ENCODE measurements at places on chromosomes 4 and X. TPM values are rescaled to one million over a fixed set of nuclear protein-coding genes. Genes with fewer than 3 reads are reported as not detected.
A peak's percentile ranks its signal among the peaks of the same experiment; 100 is the strongest.

- DNase-seq: peak; percentile 38
Measured at GRCh38 chrX:16786791-16787735, 797 bp downstream of the TXLNG start.

Gene RTL3
- not detected for total RNA-seq

DNA sequence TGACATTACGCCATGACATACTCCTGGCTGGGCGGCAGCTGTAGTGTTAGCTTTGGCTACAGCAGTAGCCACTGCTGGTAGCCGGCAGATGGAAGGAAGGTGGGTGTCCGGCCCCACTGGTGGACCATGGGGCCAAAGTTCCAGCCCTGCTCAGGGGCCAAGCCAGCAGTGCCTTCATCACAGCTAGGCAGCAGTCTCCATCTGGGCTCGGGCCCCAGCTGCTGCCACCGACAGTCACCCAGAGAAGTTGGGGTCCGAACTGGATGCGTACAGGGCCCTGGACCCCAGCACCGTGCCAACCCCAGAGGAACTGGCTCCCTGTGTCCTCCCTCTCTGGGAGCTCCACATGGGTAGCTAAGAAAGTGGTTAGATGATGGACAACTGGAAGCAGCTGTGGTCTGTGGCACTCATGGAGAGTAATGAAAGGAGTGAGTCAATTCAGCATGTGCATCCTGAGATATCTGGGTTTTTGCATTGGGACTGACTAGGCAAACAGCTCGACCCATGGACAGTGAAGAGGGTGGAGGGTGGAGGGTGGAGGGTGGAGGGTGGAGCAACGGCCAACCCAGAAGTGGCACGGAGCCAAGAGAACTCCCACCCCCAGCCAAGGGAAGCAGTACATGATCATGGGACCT is 366.6 kb upstream of the GRIA3 start:
- DNase-seq: no peak

Gene TRPC5OS
- not detected for total RNA-seq

DNA sequence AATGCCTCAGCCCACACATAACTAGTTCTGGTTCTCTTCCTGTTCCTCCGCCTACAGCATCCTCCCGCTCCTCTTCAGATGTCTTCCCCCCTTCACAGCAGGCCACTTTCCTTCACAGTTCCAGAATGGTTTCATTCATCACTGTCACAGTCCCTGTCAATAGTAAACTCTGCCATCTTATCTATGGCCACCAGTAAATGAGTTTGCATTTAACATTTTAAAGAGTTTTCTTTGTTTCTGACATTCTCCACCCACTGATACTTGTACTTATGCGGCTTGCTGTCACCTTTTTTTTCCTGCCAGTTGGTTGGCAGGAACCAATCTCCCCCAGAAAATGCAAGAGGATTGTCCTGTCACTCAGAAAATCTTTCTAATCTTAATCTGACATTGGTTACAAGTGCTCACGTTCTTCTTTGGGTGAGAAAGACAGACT is 114.1 kb downstream of the GLUD2 start:
- no peak for DNase-seq

- no peak for DNase-seq
Measured at GRCh38 chrX:104166735-104167436, 633 bp downstream of the FAM199X start.

DNA sequence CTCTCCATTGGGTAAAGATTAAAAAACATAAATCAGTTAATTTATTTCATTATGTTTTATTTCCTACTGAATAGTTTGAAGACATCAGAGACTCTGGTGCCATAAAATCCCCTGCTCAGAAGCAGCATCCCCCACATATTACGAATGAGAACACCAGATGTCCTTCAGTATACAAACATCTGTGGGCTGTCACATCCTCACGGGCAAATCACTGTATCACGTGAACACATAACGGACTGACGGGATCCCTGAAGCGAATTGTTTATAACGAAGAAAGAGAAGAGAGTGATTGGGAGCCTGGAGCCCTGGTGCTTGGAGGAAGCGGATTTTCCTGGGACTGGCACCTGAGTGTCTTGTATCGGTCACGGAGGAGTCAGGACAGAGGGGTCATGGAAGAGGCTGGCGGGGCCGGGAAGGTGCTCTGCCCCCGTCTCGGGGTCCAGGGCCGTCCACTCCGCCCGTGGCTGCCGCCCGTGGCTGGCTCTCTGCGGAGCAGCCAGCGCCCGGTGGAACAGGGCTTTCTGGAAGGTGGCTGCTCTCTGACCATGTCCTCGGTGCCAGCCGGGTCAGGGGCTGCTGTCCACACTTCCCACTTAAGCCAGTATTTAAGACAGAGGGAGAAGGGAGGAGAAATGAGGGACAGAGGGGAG is 452.7 kb upstream of the FAT1 start:
- no peak for DNase-seq

Gene COX18
- total RNA-seq: 33.7 TPM

DNA sequence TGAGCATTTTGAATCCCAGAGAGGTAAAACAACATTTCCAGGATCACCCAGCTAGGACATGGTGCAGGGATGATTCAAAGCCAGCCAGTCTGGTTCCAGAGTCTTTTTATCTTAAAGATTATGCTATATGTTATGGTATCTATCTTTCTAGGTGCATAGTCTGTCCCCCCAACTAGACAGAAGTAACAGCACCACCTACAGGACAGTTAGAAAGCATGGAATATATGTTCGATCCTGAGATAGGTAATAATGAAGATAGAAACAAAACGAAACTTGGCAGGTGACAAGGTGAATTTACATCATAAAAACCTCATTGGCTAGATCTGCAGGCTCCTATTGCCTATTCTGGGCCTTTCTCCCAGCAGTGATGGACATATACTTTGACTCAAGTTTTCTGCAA is 723.2 kb downstream of the SMARCA1 start:
- DNase-seq: peak; percentile 52

Gene MTMR8
- total RNA-seq: 3.4 TPM

Gene CC2D2A
- total RNA-seq: 2.9 TPM

GRCh38 chrX:33831211-33831610 is 300.9 kb downstream of the FAM47A start:
- DNase-seq: no peak

DNA sequence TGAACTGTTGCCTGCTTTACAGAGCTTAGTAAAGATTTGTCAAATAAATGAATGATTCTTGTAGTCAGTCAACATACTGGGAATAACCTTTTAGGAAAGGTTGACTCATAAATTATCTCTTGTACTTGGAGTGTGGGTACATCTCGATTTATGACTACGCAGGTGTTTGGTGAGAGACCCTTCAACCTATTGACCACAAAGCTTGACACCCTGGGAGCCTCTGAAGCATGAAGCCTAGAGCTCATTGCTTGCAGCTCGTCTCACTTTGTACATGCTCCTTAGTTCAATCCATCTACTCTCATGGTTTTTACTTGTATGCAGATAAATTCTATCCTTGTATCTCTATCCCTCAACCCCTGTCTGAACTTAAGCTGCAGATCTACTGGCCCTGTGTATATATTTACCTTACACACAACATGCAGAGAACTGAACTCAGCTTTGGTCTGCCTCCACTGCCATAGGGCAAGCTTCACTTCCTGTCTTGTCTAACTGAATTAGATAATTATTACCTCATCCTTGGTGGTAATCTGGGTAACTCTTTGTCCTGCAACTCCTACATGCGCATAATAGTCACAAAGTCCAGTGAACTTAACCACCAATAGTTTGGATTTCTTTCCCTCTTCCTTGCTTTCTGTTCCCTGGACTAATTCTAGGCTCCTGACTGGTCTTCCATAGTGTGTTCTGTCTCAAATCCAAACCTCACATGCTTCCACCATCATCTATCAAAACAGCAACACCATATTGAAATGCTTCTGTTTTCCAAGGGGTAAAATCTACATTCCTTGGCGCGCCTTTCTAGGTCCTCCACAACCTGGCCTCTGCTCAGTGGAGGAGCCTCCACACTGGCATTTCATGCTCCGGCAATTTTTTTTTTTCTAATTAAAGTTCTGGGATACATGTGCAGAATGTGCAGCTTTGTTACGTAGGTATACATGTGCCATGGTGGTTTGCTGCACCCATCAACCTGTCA is 32.2 kb upstream of the FAT1 start:
- DNase-seq: peak; percentile 23

Gene RIBC1
- 2.6 TPM for total RNA-seq

GRCh38 chrX:16138108-16138427 is 14.7 kb downstream of the GRPR start:
- DNase-seq: peak; percentile 49

DNA sequence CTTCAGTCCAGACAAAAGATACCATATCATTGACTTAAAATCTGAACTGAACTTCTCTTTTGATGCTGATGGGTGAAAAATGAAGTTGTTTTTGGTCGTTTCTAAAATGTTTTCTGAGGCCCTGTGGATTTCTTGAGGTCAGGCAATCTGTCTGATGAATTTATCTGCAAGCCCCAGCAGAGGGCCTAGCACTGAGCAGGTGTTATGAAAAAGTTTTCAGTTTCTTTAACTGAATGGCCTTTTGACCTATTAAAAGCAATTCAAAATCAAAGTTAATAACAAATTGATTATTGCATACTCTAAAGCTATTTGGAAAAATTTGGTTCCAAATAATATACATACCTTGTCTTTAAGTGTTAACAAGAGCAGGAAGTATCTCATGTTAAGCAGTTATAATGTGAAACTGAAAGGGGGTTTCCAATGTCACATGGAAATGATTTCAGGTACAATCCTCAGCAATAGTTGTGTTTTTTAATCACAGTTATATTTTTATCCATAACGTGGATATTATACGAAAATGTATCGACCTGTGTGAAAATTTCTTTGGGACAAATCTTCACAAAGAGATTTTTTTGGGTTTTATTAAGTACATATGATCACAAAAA is 285.0 kb downstream of the SPANXN1 start:
- DNase-seq: no peak

DNA sequence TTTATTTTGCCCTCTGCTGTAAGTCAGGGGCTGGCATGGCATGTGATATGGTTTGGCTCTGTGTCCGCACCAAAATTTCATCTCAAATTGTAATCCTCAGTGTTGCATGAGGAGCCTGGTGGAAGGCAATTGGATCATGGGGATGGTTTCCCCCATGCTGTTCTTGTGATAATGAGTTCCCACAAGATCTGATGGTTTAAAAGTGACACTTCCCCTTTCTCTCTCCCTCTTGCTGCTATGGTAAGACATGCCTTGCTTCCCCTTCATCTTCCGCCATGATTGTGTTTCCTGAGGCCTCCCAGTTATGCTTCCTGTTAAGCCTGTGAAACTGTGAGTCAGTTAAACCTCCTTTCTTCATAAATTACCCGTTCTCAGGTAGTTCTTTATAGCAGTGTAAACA is 72.0 kb upstream of the MSX1 start:
- no peak for DNase-seq

- DNase-seq: no peak
Measured at GRCh38 chrX:69793260-69793935, 177.5 kb downstream of the EDA start.

Gene INTU
- total RNA-seq: 2.4 TPM

Gene PCYT1B
- not detected for total RNA-seq

- no peak for DNase-seq
Measured at GRCh38 chr4:123748806-123749205, 352.2 kb downstream of the SPRY1 start.

Gene RENBP
- total RNA-seq: 0.08 TPM

- DNase-seq: no peak
Measured at GRCh38 chr4:78296261-78296660, 239.1 kb downstream of the FRAS1 start.

Gene SPANXN1
- not detected for total RNA-seq

DNA sequence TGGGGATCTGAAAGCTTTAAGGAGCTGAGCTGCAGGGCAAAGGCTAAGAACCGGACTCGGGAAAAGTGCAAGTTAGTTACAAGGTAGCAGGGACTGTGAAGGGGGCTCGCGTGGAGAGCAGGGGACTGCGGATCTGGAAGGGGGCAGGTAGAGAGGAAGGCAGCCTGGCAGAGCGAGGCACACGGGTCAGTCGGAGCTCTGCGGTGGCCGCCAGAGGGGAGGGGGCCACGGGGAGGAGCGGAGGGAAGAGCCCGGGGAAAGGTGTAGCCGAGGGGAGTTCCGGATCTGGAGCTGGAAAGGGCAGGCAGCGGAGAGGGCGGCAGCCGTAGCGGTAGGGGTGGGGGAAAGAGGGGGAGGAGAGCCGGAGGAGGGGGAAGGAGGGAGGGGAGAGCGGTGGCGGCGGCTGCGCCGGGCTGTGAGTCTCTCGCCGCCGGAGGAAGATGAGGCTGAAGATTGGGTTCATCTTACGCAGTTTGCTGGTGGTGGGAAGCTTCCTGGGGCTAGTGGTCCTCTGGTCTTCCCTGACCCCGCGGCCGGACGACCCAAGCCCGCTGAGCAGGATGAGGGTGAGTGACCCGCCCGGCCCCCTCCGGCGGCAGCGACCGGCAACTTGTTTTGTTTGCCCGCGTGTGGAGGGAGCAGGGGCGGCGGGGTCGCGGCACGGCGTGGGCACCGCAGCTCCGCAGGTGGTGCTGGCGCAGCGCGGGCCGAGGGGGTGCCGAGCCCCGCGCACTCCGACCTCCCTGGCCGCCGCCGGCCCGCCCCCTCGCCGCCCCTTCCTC is at the start of gene GALNT7:
GALNT7 (plus strand) TSS at position 416 of the 782 bp plus-strand sequence; CDS start at position 441, 25 bp downstream.
- DNase-seq: peak; percentile 79

DNA sequence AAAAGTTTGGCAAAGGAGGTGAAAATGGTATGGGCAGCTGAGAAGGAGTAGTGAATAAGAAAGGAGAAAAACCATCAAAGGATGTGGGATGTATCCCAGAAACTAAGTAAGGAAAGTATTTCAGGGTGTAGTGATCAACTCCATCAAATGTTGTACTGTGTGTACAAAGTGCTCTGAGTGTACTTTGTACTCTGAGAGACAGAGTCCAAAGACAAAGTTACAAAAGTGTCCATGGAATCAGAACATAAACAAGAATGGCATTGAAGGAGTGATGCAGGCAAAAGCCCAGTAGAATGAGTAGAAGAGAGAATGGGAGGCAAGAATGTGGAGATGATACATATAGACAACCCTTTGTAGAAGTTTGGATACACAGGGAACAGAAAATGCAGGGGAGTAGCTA is 12.3 kb upstream of the PGRMC1 start:
- DNase-seq: no peak

DNA sequence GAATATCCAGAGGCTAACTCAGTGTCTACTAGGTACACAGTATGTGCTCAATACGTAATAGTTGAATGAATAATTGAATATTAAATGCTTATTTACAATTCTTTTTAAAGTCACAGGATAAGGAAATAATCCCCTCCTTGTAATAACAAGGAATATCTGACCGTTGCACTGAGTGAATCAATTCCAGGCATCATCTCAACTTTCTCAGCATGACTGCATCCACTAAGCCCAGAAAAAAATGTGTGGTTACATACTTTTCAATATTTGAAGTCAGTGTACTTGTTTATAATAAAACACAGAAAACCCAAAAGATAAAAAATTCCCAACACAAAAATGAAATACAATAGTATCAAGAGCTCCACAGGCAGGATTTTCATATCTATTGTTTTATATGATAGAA is 105.4 kb downstream of the TMEM144 start:
- DNase-seq: no peak
